HepG2 (cell line): ENCODE measurements at places on chromosomes 6 and 20. TPM values are rescaled to one million over a fixed set of nuclear protein-coding genes. Genes with fewer than 3 reads are reported as not detected.
A peak's percentile ranks its signal among the peaks of the same experiment; 100 is the strongest.

- no peak for DNase-seq
These were observed 52.0 kb downstream of the FRK start for GRCh38 chr6:116008470-116009243.

DNA sequence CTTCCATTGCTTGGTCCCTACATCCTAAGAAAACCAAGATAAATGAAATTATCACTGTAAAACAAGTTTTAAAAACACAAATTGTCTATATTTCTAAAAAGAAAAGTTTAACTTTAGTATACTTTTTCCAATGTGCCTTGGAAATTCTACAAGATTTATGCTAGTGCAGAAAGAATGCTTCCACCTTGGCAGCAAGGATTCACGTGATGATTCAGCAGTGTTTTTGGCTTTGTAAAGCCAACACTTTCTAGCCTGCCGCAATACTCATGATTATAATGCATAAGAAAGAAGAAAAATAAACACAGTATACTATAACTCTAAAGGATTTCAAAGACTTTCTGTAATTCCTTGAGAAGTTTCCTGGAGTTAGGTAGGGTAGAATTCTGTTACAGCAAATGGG lies 442.7 kb downstream of the TENT5A start:
- DNase-seq, result no peak

DNA sequence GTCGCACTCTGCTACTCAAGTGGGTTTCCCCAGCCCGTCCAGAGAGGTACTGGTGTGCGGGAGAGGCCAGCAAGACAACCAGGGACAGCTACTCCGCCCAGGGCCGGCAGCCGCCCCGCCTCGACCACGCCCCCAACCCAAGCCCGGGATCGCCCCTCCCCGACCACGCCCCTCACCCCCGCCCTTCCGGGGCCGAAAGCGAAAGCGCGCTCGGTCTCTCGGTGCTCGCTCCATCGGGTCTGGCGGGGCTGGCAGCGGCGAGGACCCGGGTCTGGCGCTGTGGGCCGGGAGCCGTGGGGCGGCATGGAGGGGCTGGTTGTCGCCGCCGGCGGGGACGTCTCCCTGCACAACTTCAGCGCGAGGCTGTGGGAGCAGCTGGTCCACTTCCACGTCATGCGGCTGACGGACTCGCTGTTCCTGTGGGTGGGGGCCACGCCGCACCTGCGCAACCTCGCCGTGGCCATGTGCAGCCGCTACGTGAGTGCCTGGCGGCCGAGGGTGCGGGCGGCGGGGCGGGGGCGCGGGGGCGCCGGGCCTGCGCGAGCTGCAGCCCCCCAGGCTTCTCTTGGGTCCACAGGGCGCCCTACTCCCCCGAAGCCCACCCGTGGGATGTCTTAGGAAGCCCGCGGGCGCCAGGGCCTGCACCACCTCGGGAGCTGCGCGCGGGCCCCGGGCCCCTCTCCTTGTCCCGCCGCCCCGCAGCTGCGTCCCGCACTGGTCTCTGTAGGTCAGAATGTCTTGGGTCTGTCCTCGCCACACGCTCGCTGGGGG lies at the start of gene PSMG4:
Gene PSMG4, plus strand, starts transcription at position 228 of the 771 bp plus-strand sequence. Its CDS starts 76 bp downstream, at position 304.
- peak; percentile 84 for DNase-seq

- DNase-seq, result no peak
These were observed 113.5 kb upstream of the SUPT3H start for GRCh38 chr6:45491048-45491735.

GRCh38 chr20:50092436-50092835 lies 20.5 kb downstream of the UBE2V1 start:
- no peak for DNase-seq

DNA sequence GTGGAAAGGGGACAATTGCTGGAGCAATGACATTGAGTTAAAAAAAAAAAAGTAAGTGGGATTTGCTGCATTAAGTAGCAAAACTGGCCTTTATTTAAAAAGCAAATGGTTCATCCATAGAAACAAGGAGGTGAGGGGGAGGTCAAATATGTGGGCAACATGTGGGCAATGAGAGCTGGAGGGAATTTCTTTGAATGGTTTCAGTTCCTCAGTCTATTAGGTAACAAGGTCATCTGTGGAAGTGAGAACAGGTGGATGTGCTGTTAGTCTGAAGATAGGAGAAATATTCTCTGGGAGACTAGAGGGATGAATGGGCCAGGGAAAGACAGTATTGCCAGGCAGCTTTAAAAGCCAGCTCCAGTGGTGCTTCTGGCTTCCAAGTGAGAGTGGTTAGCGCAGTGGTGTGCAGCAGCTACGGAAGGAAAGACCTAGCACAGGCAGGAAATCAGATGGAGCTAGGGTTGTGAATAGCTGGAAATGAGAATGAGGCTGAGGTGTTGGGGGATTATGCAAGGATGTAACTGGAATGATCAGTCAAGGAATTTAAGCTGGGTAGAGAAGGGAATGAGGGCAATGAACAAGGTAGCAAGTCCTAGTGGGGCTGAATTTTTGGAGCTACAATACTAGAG lies 727.6 kb downstream of the PTPRT start:
- no peak for DNase-seq

DNA sequence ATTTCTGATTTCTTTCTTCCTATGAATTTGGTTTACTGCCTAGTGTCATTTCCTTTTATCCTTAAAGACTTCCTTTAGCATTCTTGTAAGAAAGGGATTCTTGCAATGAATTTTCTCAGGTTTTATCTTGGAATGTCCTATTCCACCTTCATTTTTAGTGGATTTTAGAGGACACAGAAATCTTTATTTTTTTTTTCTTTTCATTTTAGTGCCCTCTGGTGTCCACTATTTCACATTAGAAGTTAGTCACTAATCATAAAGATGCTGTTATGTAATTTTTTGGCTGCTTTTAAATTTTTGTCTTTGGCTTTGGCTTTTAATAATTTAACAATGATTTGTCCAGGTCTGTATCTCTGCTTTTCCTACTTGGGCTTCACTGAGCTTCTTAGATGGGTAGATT lies 28.1 kb downstream of the LMBRD1 start:
- DNase-seq, result no peak

- DNase-seq, result no peak
These were observed 15.4 kb downstream of the LINC00237 start for GRCh38 chr20:21090721-21091120.

DNA sequence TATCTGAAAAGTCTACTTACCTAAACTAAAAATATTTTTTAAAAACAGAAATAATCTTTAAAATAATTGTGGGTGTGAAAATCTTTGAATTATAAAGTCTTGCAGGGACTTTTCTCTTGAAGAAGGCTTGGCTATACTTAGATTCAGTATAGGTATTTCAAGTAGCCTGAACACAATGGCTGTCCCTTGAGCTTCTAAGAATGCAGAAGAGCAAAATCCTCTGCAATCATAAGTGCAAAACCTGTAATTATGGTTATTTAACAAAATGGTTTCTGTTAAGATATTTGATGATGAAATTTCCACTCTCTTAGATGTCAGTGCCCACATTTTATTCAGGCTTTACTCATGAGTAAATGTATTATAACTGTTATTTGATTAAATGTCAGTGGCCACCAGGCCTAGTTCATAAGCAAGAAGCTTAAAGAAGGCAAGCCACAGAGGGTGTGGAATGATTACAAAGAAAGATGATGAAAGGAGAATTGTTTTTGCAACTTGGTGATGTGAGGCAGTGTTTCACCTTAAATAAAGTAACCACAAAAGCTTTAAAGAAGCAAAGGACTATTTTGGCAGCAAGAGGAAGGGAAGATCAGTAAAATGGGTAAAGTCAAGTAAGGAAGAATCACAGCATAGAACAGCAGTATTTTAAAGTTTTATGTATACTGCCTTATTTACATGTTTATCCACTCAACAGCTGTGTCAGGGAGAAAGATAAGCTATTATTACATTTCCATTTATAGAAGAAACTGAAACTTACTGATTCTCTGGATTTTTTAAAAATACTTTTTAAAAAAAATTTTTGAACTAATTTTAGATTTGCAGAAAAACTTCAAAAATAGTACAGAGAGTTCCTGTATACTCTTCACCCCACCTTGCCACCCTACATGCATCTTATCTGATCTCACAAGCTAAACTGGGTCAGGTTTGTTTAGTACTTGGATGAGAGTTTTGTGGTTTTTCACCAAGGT lies 351.2 kb upstream of the RUNX2 start:
- no peak for DNase-seq

DNA sequence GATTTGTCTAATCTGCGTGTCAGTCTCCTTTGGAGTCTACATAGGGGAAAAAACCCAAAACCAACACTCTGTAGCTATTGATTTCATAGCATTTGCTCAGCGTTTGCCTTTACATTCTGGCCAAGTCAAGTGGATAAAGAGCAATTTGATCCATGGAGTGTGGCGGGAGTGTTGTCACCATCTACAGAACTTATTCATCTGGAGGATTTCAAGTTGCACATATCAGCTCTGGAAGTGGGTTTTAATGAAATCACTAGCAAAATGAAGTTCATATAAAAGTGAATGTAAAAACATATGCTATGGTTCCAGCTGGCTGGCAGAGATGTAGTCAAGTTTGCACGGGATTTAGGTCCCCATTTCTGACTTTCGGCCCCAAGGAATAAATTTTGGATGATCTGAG lies 219.7 kb upstream of the SUPT3H start:
- no peak for DNase-seq

GRCh38 chr20:831251-831650 lies 2.3 kb upstream of the FAM110A start:
- no peak for DNase-seq

GRCh38 chr20:36544134-36545018 lies 3.1 kb downstream of the MYL9 start:
- DNase-seq, result no peak

DNA sequence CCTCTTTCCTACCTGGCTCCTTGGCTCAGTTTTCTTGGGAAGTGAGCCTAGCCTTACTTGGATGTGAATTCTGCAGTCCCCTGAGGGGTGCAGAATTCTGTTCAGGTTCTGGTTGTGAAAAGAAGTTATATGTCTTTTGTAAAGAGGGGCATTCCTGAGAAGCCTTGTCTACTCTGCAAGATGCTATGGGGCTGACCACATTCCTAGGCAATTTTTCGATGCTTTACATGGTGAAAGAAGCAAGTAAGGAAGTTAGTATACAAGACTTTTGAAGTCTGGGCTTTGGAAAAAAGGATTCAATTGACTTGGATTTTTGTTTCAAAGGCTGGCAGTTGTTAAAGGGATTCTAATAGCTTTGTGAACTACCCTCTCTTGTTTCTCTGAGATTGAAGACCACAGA lies 167.9 kb upstream of the STMND1 start:
- no peak for DNase-seq

- DNase-seq, result no peak
These were observed 28.8 kb upstream of the VEGFA start for GRCh38 chr6:43740961-43741764.

DNA sequence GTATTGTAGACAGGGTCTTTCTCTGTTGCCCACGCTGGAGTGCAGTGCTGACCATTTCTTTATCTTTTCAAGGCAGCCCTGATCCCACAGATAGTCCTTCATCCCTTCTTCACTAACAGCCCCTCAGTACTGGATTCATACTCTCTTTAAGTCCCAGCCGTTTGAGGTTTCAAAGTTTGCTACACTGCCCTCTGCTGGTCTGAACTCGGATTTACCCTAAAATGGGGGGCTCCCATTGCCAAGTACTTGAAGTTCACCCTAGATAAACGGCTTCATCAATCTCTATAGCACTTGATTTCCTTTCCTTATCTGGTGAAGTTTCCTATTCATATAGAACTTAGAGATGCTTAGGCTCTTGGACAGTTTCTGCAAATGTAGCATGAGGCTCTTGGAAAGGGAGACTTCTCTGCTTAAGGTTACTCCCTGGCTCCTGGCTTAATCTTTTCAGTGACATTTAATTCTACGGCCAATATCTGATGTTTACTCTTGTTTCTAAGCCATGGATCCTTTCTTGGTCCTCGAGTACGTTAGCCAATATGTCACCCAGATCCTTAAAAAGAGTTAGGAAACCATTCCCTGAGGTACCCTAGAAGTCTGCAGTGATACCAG lies 21.4 kb upstream of the PREP start:
- DNase-seq, result peak; percentile 37

DNA sequence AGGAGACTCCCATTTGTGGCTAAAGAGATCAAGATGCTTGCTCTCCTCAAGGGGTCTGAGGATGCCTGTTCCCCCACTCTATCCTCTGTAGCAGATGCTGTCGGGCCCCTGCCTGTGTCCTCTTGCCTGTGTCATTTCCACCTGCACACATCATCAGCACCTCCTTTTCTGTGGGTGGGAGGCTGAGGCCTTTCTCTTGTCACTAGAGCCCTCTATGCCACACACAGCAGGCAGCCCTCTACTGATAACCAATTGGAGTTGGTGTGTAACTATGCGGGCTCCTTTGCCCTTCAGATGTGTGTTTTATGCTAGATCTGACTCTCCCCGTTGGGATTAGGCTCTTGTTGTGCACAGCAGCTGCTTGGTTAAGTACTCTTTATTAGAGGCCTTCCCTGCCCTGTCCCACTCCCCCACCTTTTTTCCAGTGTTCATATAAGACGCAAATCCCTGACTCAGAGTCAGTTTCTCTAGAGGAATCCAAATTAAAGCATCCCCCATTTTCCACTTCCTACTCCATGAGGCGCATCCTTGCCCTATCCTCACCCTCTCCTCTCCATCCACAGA lies 7.7 kb downstream of the TREML2 start:
- DNase-seq, result no peak

DNA sequence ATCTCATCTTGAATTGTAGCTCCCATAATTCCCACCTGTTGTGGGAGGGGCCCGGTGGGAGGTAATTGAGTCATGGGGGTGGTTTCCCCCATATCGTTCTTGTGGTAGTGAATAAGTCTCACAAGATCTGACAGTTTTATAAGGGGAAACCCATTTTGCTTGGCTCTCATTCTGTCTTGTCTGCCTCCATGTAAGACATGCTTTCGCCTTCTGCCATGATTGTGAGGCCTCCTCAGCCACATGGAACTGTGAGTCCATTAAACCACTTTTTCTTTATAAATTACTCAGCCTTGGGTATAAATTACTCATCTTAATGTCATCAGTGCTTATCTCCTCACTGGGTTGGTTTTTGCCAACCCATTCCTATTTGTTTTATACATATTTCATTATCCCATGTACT lies 142.0 kb upstream of the GMDS start:
- no peak for DNase-seq

DNA sequence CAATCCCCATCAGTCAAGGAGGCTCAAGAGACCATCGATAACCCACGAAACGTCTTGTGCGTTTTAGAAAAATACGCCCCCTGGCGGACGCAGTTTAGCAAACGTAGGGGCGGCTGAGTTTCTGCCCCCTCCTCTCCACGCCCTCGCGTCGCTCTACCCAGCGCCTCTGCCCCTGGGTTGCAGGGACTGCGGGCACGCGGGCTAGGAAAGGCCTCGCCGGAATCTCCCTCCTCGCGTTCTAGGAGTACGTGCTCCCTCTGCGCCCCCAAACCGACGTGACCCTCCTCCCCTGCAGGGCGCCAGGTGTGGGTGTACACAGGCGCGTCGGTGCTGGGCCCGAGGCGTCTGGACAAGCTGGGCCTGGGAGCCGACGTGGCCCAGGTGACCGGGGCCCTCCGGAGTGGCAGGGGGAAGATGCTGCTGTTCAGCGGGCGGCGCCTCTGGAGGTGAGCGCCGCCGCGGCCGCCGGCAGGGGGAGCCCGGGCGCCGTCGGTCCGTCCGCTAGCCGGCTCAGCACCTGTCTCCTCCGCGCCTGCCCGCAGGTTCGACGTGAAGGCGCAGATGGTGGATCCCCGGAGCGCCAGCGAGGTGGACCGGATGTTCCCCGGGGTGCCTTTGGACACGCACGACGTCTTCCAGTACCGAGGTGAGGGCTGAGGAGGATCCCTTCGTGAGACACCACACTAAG lies 5.3 kb downstream of the MMP9 start:
- peak; percentile 47 for DNase-seq

Gene LAMA5
- polyA plus RNA-seq, result 21.0 and 22.7 TPM in 2 replicates

Gene EYA2
- polyA plus RNA-seq, result not detected in 2 replicates

Gene C6orf163
- polyA plus RNA-seq, result 0.62 and 1.0 TPM in 2 replicates

Gene TCF15
- polyA plus RNA-seq, result not detected in 2 replicates

Gene F13A1
- polyA plus RNA-seq, result not detected in 2 replicates

Gene MACROD2
- 0.13 and 0.21 TPM in 2 replicates for polyA plus RNA-seq
